ENCODE measurements at places on chromosomes 6 and 20. TPM values are rescaled to one million over a fixed set of nuclear protein-coding genes. Genes with fewer than 3 reads are reported as not detected.
A peak's percentile ranks its signal among the peaks of the same experiment; 100 is the strongest.

GRCh38 chr6:90294989-90295853, 1.4 kb downstream of the BACH2 start:
- DNase-seq: peak; percentile 82

The MLIP gene
- total RNA-seq: not detected

The TMEM217 gene
- 0.27 TPM for total RNA-seq

GRCh38 chr20:20274821-20275220, 93.1 kb upstream of the INSM1 start:
- no peak for DNase-seq

- DNase-seq: no peak
Measured at GRCh38 chr6:11335826-11336225, 103.4 kb upstream of the NEDD9 start.

The UBE2C gene
- total RNA-seq: not detected

The MEI4 gene
- not detected for total RNA-seq

- DNase-seq: no peak
Measured at GRCh38 chr6:32327103-32327502, 44.6 kb downstream of the TSBP1 start.

The GTSF1L gene
- not detected for total RNA-seq

GRCh38 chr6:43095939-43096338, 19.8 kb downstream of the PTK7 start:
- DNase-seq: no peak

The CNKSR3 gene
- not detected for total RNA-seq

DNA sequence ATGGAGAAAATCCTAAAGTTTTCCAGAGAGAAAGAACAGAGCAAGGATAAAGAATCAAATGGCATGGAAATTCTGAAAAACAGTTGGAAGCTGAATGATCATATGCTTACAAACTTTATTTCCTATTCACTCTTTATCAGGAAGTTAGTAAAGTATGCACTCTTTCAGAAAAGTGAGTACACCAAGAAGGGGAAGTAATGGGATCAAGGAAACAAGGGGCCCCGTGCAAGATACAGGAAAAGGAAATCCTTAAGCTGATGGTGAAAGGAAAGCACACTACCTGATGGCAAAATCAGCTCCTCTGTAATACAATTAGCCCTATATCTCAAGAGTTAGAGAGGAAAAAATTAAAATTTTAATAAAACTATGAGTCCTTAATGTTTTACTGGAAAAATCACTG, 14.0 kb downstream of the CALHM6 start:
- no peak for DNase-seq

The CRISP2 gene
- not detected for total RNA-seq

- no peak for DNase-seq
Measured at GRCh38 chr6:33589392-33589730, 9.3 kb upstream of the BAK1 start.

- no peak for DNase-seq
Measured at GRCh38 chr6:12903246-12903645, 186.7 kb downstream of the PHACTR1 start.

DNA sequence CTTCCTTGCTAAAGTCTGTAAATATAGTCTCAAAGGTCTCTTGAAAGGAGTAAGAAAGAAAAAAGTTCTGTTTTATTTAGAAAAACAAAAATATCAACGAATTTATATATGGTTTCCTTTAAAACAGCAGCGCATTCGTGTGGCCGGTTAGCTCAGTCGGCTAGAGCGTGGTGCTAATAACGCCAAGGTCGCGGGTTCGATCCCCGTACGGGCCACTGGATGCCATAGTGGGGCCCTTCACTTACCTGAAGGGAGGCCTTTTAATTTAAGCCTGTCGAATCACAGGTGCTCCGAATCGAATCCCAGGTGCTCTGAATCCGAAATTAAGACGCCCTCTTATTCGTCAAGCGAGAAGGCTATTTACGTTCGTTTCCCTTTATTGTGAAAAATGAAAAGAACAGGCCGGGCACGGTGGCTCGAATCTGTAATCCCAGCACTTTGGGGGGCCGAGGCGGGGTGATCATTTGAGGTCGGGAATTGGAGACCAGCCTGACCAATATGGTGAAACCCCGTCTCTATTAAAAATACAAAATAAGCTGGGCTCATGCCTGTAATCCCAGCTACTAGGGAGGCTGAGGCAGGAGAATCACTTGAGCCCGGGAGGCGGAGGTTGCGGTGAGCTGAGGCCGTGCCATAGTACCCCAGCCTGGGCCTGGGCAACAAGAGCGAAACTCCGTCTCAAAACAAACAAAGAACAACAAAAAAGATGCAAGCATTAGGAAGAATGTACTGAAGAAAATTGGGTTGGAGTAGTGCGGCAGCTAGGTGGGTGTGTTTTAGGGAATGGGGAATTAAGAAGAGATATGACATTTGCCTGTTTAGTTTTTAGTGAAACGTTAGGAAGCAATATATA, 195.8 kb upstream of the ZNF184 start:
- DNase-seq: no peak

DNA sequence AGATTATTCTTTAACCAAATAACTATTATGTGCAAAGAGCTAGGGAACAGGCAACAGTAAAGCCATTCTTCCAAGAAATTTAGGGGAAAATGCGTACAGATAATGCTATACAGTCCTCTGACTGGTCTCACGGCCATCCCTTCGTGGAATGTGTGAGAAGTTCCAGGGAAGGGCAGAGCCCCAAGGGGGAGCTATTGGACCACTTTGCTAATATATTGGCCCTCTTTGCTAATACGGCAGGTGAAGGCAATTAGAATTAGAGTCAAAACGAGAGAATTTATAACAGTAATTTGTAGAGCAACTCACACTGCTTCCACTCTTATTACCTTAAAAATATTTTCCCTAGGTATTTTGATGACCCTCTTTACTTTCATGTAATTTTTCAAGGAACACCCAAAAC, 140.4 kb downstream of the IMPG1 start:
- no peak for DNase-seq
